ENCODE measurements at places on chromosomes 2 and 18. TPM values are rescaled to one million over a fixed set of nuclear protein-coding genes. Genes with fewer than 3 reads are reported as not detected.
A peak's percentile ranks its signal among the peaks of the same experiment; 100 is the strongest.

GRCh38 chr2:200905618-200906296 lies 16.6 kb downstream of the NIF3L1 start:
- DNase-seq: peak; percentile 42

DNA sequence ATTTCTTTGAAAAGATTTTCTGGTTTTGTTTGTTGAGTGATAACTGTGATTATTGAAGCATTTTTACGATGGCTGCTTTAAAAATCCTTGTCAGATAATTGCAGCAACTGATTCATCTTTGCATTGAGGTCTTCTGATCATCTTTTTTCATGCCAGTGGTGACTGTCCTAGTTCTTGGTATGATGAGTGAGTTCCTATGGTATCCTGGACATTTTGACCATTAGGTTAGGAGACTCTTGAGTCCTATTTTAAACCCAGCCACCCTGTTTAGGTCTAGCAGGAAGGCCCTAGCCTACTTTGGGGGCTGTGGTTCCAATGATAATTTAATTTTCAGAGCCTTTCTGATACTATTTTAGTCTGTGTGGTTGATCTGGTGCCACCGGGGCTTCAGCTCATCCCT lies 72.7 kb upstream of the REV1 start:
- DNase-seq: no peak

GRCh38 chr18:56323673-56324072 lies 314.7 kb downstream of the TXNL1 start:
- DNase-seq: no peak

The SEH1L gene
- total RNA-seq: 61.2 TPM

DNA sequence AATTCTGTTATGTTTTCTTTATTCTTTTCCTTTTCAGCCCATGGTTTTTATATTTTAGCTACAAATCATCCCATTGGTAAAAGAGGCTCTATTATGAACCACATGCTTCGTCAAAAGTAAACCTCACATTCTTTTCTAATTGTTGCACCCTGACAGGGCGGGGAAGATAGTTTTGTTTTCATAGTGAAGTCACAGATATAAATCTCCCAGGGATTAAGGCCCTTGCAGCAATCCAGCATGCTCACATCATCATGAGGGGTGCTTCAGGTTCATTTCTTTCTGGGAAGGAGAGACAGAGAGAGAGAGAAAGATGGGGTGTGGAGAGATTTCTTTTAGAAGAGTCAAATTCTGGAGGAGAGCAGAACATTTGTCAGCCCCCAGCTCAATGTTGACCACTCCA lies 124.5 kb upstream of the CDC42EP3 start:
- peak; percentile 91 for DNase-seq

The ZNF532 gene
- total RNA-seq: 52.6 TPM

GRCh38 chr2:43224131-43224570 lies 2.3 kb downstream of the ZFP36L2 start:
- DNase-seq: peak; percentile 75

The KHK gene
- total RNA-seq: 0.11 TPM

DNA sequence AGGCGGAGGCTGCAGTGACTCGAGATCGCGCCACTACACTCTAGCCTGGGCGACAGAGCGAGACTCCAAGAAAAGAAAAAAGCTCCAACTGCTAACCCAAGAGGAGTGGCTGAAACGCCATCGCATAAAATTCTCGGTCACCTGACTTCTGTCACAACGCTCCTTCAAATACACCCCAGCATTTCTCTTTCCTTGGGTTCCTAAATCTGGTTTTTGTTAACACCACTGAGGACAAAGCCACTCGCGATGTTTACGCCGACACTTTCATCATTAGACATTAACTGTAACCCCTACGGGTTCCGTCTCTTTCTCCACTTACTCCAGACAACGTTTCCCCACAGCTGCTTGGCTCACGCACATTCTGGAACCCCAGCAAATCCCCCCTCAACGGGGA lies 679 bp downstream of the CLK1 start:
- DNase-seq: no peak

The KIF3C gene
- total RNA-seq: 5.4 TPM

DNA sequence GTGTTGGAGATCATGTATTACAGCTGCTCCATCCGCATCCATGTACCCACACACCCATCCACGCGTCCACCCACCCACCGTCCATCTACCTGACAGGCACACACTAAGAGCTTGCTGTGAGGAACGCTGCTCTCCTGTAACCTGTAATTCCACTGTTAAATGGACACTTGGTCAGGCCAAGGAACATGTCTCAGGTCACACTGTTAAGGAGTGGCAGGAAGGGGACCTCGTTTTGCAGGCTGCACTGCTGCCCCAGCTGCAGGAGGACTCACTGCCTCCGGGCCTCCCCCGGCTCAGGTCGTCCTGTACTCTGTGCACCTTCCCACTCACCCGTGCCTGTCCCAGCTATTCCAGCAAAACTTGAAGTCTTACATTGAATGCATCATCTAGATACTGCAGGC lies 170.5 kb downstream of the EIPR1 start:
- DNase-seq: no peak

The DNAJB2 gene
- total RNA-seq: 57.8 TPM
